Activated T-cell treated with anti-CD3 and anti-CD28 coated beads for 24 hours (primary cell): ENCODE measurements at places on chromosomes 5 and 9.

GRCh38 chr9:27599102-27599869 is 26.0 kb upstream of the C9orf72 start:
- DNase-seq = no peak

DNA sequence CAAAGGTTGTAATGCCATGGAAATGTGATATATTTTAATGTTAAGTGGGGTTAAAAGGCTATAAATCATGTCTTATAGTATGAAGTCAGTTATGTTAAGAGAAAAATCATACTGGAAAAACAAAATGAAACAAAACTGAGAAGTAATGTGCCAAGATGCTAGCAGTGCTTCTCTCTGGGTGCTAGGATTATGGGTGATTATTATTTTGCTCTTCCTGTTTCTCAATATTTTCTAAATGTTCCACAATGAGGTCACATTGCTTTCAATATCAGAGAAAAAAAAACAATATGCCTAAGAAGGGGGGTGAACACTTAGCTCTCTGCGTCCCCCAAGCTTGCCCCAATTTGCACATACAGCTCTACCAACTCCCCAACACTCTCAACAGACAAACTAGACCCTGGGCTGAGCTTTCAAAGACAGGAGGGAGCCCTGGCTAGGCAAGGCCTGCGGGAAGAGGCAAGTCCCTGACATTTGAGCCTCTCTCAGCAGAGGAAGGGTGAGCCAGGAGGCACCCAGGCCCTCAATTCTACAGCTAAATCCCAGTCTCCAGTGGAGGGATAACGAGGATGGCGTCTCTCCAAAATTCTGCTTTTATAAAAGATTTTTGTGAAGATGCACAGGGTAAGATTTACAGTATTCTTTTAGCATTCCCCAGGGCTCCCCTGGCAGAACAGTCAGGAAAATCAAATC is 24.4 kb downstream of the WHRN start:
- DNase-seq = no peak

DNA sequence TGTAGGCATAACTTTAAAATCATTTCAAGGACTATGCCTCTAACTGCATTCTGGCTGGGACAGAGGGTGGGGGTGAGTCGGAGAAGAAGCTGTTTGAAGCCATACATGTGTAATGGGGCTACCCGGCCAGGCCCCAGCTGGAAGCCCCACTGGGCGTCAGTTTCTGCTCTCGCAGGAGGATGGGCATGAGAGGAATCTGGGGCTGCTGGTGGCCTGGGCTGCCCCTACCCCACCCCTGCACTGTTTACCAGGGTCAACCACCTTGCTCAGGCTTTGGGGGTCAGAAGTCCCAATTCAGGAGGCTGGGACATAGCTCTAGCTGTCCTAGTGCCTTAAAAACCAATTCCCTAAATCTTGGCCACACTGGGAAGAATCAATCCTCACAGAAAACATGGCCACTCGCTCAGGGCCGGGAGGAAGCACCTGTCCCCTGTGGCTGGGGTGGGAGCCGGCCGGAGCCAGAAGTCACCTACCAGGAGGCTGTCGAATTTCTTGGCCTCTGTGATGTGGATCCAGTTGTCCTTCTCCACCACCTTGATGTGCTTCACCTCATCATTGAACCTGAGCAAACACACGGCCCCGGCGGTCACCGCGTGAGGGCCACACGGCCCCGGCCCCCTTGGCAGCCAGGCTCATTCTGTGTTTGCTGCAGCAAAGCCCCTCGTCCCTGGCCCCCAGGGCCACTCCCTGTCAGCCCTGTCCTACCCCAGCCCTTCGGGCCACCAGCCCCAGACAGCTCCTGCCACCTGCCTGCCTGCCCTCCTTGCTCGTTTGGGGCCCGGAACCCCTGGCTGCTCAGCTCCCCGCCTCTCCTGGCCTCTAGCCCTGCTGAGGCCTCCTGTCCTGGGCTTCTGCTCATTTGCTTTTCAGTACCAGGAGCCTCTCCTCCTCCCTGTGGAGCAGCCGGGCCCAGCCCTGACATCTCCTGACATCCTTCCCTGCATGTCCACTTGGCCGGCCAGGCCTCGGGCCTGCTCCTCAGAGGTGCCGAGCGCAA is 33.6 kb upstream of the SARDH start:
- DNase-seq = no peak

DNA sequence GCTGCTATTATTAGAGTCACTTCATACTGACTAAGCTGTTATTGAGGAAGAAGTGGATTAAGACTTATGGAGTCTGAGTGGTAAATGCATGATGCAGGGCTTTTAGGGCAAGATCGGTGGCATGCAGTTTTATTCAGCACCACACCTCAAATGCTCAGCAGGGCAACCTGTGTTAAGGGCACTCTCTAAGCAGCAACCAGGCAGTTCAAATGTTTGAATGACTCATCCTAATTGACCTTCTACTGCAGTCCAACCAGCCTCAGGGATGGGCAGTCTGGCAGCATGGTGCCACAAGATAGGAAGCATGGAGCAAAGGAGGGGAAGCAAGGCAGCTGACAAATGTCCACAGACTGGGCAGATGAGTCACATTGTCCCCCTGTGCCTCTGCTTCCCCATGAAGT is 80.2 kb upstream of the MIER3 start:
- DNase-seq = no peak

DNA sequence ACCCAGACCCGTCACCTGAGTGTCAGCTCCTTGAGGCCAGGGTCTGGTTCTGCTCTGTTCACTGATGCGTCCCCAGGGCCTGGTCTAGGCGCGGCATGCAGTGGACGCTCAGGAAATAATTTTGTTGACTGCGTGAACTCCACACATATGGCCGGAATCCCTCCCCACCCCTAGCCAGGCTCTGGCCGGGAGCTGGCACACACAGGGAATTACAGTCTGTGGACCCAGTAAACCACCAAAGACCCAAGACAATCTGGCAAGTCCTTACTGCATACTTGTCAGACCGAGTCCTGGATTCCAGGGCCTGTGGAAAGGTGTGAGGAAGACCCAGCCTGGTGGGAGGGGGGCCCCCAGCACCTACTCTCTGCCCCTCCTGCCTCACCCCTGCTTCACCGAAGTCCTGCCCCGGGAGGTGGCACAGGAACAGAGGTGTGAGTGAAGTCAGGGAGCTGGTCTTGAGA is 113.0 kb upstream of the IER5L start:
- no peak for DNase-seq

- no peak for DNase-seq
These were observed 115.4 kb downstream of the ST8SIA4 start for GRCh38 chr5:100787648-100788047.

DNA sequence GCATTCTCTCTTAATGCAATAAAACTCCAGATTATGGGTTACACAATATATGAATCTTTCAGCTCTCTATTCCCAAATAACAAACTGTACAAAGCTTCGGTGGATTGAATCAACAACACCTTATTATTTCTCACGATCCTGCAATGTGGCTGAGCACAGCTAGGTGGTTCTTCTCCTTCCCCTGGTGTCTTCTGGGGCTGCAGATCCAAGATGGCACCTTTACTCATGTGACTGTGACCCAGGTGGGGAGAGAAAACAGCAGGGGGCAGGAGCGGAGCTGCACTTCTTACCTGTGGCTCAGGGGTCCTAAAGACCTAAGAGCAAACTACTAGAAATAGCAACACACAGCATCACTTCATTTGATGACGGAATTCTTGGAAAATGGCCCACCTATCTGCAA is 233.1 kb downstream of the IRX1 start:
- no peak for DNase-seq

- no peak for DNase-seq
These were observed 79.6 kb downstream of the PHAX start for GRCh38 chr5:126680191-126680817.

DNA sequence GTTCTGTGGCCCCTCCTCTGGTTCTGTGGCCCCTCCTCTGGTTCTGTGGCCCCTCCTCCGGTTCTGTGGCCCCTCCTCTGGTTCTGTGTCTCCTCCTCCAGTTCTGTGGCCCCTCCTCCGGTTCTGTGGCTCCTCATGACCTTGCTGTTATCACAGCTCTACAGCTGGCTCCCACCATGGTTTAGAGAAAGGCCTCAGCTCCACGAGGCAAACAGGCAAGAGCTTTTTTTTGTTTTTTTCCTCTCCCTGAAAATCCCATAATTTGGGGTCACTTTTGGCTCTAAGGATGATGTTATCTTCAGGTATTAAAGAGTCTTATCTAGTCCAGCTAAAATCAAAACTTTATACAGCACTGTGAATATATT is 31.8 kb downstream of the C5orf15 start:
- DNase-seq = no peak

DNA sequence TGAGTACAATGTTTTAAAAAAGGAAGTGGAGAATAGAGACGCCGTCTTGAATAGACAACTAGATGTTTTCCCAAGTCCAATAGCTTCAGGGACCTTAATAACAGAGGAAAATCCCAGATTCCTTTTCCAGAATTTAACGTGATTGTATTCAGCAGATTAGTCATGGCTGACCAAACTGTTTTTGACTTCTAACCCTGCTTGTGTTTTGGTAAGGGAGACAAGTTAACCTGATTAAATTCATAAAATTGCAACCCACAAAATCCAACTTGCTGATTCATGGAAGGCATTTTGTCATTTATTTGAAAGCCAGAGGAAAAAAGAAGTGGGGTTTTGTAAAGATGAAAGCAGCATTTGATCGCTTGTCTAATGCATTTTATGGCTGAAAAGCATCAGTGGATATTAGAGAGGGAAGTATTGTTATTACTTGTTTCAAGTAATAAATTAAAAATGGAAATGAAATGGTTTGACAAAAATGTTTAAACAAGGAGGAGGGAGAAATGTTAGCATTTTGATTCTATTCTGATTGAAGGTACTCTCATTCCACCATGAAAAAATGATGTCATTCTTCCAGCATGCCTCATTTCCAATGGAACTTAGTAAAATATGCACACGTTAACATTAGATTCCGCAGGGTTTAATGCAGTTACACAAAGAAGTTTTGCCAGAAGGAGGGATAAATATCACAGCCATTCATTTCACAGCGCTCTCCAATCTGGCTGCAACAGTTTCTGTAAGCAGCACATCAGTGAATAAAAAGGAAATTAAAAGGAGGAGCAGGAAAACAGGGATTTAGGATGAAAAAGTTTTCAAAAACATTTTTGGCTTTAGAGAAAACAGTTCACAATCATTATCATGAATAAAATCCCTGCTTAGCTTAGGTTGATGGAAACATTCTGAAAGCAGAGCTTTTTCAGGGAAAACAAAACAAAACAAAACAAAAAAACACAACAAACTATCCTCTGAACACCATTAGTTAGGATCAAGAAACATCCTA is 314.7 kb downstream of the PRR16 start:
- DNase-seq = no peak

DNA sequence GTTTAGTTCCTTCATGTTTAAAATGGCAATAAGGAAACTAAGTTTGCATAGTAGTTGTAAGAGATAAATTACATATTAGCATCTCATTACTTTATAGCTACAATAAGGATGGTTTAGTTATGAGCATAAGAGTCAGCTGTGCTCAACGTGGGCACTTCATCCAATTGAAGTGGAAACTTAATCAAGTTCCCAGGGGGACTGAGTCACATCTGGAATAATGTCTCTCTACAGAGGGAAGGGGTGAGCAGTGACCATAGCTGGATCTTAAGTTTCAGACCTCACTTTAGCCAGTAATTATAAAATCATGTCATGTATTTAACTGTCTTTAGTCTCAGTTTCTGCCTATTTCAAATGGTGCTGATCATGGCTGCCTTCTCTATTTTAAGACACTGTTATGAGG is 36.8 kb upstream of the FAM240B start:
- no peak for DNase-seq

GRCh38 chr9:109101810-109102209 is 17.9 kb downstream of the TMEM245 start:
- DNase-seq = no peak
